Activated CD8-positive, alpha-beta memory T cell treated with anti-CD3 and anti-CD28 coated beads, Interleukin-2, amount 50 U/mL, for 4 hours (primary cell): ENCODE measurements at places on chromosomes 13 and 19.
A peak's percentile ranks its signal among the peaks of the same experiment; 100 is the strongest.

DNA sequence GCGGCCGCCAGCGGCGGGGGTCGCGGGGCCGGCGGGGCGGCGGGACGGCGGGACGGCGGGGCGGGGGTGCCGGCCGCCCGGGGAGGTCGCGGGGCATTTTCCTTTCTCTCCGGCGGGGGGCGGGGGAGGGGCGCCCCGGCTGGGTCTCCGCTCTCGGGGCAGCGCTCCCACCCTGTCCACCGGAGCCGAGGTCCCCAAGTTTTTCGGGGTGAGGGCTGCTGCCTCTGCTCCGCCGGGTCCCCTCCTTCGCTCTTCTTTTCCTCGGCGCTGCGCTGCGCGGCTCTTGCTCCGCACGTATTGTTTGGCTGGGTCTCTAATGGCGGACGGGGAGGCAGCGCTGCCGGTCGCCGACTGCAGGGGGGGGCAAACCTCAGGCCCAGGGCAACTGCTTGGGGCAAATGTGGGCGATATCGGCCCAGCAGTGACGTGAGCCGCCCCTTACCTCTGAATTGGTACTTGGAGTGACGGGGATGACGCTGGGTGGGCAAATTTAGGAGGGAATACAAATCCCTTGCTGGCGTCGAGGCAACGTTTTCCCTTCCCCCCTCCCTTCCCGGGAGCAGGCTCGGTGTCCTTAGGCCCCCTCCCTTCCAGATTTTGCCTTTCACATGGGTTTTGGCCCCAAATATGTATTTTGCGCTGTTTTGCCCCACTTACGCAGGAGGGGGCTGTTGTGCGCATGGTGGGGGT, 759 bp downstream of the ZMYM2 start:
- peak; percentile 70 for DNase-seq

DNA sequence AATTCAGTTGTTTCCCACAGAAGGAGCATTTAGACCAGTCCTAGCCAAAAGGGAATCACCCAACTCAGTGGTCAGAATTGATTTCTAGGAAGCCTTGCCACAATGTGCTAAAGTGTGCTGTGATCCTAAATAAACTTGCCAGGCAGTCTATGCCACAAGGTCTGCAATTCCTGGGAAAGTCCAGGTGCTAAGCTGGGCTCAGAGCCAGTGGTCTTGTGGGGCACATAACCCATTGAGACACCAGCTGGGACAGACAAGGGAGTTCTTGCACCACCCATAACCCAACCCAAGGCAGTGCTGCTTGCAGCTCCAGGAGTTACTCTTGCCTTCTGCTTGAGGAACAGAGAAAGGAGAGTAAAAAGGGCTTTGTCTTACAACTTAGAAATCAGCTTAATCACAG, 489.5 kb upstream of the SPRY2 start:
- no peak for DNase-seq

DNA sequence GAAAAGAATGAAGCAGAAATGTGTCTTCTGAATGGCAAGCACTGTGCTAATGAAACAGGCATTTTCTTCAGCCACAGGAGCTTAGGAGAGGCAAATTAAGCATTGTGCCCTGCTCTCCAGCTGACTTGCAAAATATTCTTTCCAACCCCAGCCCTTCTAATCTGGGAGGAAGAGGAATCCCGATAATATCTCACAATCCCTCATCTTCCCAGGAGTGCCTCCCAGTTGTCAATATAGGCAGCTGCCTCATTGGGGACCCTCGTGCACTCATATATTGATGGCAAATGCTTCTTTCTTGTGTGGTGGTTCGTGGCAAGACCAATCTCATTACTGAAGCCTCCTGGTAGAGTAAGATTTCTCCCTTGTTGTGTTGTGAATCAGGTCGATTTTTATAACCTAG, 299.0 kb downstream of the COG6 start:
- DNase-seq, result no peak

GRCh38 chr19:55358943-55359908, 3.8 kb downstream of the GARIN5B start:
- no peak for DNase-seq

DNA sequence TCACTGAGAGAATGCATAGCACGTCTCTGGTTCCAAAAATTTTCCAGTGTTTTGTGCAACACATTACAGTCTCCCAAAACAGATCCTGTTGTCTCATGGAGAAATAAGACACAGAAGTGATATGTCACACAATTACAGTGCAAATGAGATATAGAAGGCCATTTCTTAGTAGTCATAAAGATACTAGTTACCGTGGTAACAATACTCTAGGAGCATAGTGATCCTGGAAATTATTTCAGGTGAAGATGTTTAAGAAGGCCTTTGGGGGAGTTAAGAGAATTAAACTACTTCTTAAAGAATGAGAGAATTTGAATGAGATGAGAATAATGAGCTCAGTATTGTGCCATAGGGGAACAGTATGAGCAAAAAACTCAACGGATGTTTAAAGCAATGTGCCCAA, 628.0 kb upstream of the MIR17HG start:
- DNase-seq, result no peak

- DNase-seq, result no peak
Measured at GRCh38 chr19:29171525-29171924, 41.4 kb downstream of the UQCRFS1 start.

GRCh38 chr13:20121159-20121525, 39.7 kb downstream of the GJA3 start:
- DNase-seq, result no peak

DNA sequence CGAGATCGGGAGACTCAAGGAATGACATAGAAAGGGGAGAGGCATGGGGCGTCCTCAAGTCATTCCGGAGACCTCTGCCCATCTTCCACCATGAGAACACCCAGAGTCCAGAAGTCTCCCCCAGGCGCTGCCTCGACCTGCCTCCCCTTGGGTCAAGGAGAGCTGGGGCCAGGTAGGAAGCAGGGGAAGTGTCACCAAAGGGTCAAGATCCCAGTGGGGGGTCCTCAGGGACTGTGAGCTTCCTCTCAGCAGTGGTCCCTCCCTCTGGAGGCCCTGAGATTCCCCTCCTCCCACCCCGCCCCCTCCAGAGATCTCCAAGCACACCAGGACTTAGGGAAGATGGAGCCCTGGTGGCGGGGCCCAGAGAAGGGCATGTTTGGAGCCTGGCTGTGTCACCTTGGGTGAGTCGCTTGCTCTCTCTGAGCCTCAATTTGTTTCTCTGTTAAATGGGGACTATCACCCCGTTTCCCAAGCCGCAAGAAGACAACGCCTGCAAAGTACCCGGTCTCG, 919 bp downstream of the DACT3 start:
- no peak for DNase-seq

GRCh38 chr13:37878921-37879320, 9.3 kb upstream of the TRPC4 start:
- DNase-seq, result no peak

DNA sequence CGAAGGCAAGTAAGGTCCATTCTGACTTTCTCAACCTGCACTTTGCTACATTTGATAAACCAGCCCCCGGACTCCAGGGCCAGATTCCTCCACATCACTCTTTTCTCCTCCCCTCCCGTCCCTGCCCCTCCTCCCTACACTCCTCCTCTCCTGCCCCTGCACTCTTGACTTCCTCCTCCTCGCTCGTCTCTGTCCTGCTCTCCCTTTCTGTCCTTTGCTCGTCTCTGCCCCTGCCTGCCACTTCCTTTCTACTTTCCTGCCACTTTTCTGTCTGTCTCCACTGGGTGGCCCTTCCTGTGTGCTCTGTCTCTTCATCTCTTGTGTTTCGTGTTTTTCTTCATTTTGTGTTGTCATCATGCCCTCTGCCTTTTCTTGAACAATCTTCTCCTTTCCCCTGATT, 7.0 kb downstream of the U2AF2 start:
- DNase-seq, result no peak

DNA sequence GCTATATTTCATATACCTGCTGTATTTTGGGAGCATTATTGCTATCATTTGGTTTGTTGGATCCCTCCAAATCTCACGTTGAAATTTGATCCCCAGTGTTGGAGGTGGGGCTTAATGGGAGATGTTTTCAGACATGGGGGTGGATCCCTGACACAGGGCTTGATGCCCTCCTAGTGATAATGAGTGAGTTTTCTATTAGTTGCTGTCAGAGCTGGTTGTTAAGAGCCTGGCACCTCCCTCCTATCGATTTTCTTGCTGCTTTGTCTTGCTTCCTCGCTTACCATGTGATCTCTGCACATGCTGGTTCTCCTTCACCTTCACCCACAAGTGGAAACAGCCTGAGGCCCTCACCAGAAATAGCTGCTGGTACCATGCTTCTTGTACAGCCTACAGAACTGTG, 259.9 kb upstream of the STARD13 start:
- no peak for DNase-seq

- no peak for DNase-seq
Measured at GRCh38 chr19:52742516-52742915, 7.7 kb upstream of the ZNF611 start.

- DNase-seq, result no peak
Measured at GRCh38 chr19:27872370-27872769, 1340.6 kb downstream of the UQCRFS1 start.

DNA sequence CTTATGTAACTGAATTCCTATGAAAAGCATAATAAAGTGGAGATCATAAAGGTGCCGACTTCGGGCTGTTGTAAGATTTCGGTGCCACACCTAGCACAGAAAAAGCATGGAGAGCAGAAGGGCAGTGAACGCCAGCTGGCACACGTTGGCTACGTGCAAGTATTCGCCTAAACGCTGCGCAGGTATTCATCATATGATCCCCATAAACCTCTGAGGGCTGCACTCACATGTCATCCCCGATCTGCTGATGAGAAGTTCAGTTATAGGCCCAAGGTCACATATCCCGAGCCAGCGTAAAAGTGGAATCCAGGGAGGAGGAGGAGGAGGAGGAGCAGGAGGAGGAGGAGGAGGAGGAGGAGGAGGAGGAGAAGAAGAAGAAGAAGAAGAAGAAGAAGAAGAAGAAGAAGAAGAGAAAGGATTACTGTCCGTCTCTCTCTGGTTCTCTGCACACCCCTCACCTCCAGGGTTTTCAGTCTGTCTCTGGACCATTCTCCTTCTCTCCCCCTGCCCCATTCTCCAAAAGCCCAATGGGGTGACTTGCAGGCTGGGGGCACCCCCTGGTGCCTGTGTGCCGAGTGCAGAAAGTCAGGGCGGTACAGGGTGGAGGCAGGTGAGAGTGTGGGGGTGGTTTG, 18.6 kb upstream of the CYP2S1 start:
- DNase-seq, result no peak
